Renal pelvis (tissue), 12 donors: ENCODE measurements at places on chromosomes 2 and 18. TPM values are rescaled to one million over a fixed set of nuclear protein-coding genes. Genes with fewer than 3 reads are reported as not detected.

GRCh38 chr18:69996417-69996816, 48.7 kb upstream of the CD226 start:
- no peak for DNase-seq

DNA sequence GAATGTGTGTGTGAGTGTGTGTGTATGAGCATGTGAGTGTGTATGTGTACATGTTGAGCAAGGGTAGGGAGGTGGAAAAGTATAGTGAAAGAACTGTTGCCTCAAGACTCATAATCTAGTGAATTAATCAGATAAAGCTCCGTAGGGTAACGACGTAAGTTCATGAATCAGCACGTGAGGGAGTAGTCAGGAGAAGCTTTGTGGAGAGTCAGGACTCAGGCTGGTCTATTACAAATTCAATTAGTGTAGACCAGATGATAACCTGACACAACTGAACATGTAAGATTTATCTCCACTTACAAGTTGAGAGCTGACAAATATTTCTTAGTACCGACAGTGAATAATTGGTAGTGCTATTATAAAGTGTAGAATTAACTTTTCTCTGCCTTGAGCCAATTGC, 194.5 kb downstream of the RAD51AP2 start:
- no peak for DNase-seq

TRIB2 gene
- 212 TPM for polyA plus RNA-seq

DNA sequence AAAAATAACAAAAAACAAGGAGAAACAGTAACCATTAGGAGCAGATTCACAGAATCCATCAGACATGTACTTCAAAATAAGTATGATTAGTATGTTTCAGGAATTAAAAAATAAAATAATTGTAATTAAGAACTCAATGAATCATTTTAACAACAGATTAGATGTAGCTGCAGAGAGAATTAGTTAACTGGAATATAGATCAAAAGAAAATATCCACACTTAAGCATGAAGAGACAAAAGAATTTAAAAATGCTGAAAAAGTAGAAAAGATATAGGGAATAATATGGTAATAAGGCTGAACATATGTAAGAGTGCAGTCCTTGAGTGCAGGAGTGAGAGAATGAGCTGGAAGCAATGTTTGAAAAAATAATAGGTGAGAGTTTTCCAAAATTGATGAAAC, 24.1 kb upstream of the OR6B3 start:
- DNase-seq = no peak

DNA sequence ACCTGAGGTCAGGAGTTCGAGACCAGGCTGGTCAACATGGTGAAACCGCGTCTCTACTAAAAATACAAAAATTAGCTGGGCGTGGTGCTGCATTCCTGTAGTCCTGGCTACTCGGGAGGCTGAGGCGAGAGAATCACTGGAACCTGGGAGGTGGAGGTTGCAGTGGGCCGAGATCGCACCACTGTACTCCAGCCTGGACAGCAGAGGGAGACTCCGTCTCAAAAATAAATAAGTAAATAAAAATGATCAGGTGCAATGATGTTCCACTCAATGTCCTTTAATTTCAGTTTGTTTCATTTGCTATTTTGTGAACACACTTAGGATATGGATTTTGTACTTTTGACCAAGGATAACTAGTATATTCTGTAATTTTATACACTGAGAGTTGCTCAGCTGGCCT, 9.3 kb downstream of the HADHA start:
- no peak for DNase-seq

DNA sequence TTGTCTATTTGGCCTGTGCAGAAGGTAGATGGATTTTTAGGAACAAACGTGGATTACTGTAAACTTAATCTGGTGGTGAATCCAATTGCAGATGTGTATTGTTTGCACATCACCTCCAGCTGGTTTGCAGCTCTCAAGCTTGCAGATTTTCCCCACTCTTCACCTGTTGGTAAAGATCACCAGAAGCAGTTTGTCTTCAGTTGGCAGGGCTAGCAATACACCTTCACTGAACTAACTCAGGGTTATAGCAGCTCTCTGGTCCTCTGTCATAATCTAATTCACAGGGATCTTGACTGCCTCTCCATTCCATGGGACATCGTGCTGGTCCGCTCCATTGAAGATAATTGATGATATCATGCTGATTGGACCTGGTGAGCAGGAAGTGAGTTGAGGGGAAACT, 181.5 kb downstream of the VAPA start:
- no peak for DNase-seq

DNA sequence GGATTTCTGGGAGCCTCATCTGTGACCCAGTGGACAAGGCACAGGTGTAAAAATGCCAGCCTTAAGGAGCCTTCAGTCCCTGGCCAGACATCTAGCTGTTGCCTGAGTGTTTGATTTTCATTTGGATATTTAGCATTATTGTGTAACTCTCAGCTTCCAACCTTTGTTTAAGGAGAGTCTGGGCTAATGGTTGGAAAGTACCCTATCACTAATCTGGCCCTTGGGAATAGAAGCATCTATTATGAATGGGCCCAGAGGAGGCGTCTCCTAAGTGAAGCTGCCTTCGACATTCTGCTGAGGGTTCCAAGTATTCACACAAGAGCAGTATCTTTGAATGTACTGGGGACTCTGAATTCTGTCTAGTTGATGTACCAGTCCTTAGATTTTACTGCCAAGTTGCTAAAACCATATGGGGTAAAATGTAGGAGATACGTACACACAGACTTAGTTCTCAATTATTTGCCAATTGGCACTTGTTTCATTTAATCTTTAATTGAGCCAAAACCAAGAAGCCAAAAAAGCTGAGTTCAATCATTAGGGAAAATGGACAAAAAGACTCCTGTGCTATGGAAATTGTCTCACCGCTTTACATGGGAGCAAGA, 7.2 kb upstream of the ANKRD29 start:
- no peak for DNase-seq

UGT1A4 gene
- not detected for polyA plus RNA-seq

ZEB2 gene
- polyA plus RNA-seq = 110 TPM
